Activated CD4-positive, alpha-beta T cell treated with anti-CD3 and anti-CD28 coated beads, Interleukin-2, amount 50 U/mL, for 24 hours (primary cell): ENCODE measurements at places on chromosomes 12 and 14.

GRCh38 chr14:55094292-55095157 is 34.5 kb upstream of the LGALS3 start:
- DNase-seq = no peak

DNA sequence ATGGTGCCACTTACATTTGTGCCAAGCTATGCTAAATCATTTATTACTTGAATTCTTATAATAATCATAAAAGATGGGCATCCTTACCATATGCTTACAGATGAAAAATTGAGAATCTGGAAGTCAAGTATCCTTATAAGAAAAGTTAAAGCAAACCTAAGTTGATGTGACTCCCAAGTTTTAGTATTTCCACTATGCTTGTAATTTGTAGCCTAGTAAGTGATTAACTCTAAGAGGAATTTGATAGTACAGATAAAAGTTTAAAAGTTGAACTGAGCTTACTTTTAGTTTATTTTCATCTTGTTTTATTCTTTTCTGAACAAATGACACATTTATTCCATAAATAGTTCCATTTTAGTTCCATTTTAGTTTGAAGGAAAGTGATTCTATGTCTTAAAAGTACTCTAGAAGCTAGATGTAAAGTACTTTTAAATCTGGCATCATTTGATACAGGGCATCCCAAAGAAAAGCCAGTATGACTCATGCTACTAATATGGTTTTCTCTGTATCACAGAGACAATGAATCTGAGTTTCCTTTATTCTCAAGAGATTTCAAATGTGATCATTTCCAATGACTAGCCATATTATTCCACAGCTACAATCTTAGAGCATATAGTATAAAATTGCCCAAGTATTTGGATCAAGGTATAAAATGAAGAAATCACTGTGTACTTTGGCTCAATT is 596.0 kb downstream of the SLC16A7 start:
- DNase-seq = no peak

- DNase-seq = no peak
These were observed 28.2 kb upstream of the CD27 start for GRCh38 chr12:6416596-6416995.

GRCh38 chr12:67482751-67483661 is 165.5 kb upstream of the DYRK2 start:
- DNase-seq = no peak

- DNase-seq = no peak
These were observed 84.2 kb upstream of the TMEM263 start for GRCh38 chr12:106871477-106871876.

- DNase-seq = no peak
These were observed 25.8 kb upstream of the G2E3 start for GRCh38 chr14:30533126-30533525.

DNA sequence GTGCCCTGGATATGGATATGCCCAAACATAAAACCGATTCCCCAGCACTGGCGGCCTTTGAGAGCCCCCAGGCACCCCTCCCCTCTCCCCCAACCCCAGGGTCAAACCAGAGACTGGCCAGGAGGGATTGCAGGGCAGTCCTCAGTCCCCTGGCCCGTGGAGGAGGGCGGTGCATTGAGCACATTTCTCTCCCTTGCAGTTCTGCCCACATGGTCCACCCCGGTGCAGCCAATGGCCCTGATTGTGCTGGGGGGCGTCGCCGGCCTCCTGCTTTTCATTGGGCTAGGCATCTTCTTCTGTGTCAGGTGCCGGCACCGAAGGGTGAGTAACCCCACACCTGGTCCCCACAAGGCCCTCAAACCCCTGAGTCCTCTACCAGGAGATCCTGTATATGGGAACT is 3.4 kb upstream of the GPR162 start:
- no peak for DNase-seq

- no peak for DNase-seq
These were observed 29.3 kb downstream of the HECTD4 start for GRCh38 chr12:112352921-112353320.

DNA sequence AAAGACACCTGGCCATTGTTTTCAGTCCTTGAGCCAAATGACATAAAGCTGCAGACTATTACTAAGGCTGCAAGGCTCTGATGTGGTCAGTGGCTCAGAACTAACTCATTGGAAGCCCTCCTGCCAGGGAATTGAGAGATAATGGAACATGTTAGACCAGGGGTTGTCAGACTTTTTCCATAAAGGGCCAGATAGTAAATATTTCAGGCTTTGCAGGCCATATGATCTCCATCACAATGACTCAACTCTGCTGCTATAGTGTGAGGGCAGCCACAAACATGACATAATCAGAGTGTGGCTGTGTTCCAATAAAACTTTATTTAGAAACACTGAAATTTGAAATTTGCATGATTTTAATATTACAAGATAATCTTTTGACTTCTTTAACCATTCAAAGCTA is 140.3 kb downstream of the TMEM30B start:
- no peak for DNase-seq

- no peak for DNase-seq
These were observed 290.4 kb upstream of the TBX3 start for GRCh38 chr12:114974333-114974732.

GRCh38 chr12:98387444-98387843 is 127.9 kb upstream of the TMPO start:
- DNase-seq = no peak

DNA sequence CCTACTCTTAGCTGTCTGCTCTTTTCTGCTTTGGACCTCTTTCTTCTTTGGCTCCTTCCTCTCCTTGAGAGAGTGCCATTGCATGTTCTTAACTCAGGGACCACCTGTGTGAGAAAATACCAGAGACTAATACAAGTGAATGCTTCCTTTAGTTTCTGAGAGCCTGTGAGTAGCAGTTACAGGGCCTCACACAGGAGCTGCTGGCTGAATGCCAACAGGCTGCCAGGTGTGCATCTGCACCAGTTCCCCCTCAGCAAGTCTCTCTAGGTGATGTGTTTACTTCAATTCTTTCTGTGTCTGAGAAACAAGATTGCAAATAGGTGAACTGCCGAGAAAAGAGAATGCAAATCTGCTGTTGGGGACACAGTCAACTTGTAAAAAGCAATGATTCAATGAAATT is 108.2 kb downstream of the STXBP6 start:
- no peak for DNase-seq

GRCh38 chr12:28032811-28033537 is 60.4 kb upstream of the PTHLH start:
- no peak for DNase-seq

DNA sequence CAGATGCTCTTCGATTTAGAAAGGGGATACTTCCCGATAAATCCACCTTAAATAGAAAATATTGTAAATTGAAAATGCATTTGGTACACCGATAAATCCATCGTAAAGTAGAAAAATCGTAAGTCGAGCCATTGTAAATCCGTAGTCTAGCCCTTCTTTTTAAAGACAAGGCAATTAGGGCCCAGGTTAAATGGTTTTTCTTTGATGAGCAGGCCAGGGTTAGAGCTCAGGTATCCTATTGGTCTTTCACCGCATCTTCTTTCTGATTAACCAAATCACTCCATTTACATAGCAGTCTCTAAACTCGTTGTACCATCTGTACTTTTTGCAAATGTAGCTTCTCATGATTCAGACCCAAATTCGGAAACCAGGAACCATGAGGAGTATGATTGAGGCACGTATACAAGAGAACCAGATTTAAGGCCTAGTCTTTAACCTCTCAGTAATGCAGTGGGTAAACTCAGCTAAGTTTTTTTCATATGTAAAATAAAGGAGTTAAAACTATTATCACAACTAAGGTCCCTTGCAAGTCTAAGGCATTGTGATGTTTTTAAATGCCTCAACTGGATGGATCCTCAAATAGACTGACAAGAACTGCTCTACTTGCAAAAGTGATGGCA is 2.2 kb upstream of the YAF2 start:
- no peak for DNase-seq

GRCh38 chr12:2960996-2961616 is 1.9 kb downstream of the TEAD4 start:
- no peak for DNase-seq

DNA sequence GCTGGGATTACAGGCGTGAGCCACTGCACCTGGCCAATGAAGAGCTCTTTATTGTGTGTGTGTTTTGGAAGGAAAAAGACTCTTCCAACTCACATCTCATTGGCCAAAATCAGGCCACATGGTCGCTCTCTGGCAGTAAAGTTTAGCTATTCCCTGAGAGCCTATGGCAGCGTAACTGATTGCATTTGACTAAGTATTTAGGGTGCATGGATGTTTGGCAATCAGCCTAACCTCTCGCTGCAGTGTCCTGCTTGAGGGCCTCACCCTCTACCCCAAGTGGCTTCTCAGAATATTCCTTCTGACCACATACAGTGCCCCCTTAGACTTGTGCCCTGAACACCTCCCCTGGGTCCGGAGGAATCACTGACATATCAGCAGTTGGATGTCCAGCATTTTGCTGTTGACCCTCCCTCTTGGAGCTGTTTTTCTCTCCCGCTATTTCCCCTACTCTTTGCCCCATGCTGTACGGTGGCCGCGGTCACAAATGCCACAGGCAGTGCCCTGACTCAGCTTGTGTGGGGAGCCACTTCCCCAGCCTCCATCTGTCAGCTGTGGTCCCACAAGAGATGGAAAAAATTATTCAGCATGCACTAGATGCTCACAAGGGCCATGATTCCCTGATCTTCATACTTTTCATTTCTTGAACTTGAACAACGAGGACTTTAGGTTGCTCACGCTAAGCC is 9.5 kb downstream of the PHETA1 start:
- peak; percentile 16 for DNase-seq

GRCh38 chr12:72219937-72220336 is 52.2 kb upstream of the TRHDE start:
- DNase-seq = no peak

DNA sequence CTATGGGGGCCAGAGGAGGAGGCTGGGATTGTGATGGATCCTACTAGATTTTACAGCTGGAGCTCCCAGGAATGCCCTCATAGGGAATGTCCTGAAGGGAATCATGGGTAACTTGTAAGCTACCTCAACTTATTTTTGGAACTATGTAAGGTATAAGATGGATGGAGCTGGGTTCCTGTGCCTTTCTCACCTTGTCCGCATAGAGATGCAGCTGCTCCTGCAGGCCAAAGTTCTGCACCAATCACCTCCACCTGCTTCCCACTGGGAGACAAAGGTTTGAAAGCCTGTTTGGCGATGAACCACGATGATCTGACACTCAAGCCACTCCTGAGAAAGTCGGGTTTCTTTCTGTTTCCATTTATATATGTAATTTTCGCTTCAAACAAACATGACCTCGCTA is 648 bp upstream of the AKAP5 start:
- no peak for DNase-seq

GRCh38 chr14:92413379-92413778 is 90.4 kb downstream of the SLC24A4 start:
- DNase-seq = no peak

DNA sequence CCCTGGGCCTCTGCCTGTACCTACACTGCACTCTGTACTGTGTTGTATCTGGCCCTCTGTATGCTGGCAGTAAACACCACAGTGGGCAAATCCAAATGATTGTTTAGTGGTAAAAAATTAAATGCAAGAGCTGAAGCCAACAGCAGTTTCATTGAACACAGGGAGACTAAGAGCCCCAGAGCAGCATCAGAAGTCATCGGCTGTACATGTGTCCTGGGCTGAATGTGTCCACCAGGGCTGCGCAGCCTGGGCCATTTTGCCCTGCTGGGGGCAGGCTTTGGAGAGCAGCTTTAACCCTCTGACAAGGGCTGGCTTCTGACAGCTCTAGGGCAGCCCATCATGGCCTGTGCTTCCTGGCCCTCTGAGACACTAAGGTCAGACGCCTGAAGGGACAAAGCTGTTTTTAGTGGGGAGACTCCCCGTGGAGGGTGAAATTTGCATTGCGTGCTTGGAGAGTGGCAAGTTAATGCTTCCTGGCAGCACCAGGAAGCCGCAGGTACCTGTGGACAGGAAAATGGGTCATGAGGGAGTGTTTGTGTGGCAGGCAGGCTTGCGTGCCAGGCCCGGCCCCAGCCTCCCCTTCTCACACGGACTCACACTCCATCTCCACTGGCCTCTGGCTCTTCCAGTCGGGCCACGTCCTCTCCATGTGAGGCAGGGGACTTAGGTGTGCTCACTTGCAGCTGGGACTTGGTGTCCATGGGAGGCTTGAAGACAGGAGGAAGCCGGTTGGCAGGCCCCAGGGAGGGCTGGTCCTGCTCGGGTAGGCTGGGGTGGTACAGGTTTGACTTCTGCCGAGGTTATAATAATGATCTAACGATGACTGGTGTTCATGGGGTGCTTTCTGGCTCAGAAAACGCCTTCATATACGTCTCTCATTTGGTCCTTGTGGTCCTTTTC is 150.1 kb downstream of the TSPAN9 start:
- DNase-seq = no peak

- no peak for DNase-seq
These were observed 570.1 kb downstream of the FSCB start for GRCh38 chr14:43937001-43937400.
